ENCODE measurements at places on chromosomes 7 and 10.

DNA sequence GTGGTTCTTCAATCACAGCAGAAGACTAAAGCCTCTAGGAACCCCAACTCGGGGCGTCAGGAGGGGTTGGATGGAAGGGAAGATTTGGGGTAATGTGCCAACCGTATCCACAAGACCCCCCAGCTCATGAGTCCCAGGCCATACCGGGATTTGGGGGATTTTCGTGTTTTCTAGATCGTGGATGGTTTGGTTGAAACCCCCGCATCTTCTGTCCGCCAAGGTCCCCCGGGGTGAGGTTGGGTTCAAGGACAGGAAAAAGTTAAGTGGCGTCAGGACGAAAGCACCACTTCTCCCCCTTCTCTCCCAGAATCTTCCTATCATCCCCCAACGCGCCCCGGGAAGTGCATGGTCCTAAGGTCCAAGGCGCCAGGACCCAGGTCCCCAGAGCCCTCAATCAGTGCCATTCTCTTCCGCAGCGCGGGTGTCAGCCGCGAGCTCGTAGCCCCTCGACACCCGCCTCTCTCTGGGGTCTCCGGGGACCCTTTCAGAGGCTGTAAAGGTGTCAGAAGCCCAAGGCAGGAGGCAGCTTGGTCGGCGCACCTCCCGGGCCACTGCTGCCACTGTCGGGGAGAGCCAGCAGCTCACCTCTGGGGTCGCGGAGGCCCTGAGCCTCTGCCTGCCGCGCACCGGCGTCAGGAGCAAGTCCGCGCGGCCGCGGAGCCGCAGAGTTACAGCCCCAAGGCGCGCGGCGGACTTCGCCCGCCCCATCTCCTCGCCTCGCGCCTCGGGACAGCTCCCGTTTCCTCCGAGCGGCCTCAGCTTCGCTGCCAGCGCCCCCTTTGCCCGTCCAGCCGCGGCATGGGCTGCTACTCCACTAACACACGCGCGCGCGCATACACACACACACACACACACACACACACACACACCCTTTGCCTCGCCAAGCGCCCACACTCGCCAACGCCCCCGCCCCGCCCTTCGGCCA lies 1.5 kb downstream of the MKX start:
- DNase-seq: no peak

DNA sequence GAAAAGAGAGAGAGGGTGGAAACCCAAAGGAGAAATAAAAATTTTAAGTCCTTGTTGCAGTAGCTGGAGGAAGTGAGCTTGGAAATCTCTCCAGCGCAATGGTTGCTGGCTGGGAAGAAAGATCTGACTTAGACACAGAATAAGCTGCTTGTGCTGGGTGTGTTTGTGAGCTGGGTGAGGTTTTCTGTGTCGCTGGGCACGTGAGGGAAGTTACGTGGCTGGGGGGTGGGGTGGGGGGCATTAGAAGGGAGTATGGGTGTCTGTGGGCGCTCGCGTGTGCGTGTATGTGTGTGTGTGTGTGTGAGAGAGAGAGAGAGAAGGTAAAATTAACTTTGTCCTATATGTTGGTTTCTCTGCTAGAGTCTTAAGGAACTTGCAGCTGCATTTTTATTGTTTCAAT lies 11.6 kb downstream of the TCF7L2 start:
- no peak for DNase-seq

DNA sequence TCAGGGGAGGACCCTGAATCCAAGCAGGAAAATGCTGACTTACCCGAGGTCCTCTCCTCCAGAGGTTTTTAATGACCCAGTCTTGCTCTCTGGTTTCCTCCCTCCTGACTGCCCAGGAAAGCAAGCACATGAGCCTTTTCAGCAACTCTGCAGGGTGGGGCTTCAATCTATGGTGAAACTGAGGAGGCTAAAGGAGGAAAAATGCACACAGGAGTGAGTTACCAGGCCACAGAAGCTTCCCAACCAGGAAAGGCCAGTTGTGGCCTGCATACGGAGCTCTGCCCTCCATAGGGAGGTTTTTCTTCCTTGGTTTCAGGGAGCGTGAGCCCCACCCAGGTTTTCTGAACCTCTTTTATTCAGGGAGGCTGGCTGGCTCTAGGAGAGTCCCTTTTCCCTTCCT lies 14.1 kb upstream of the DLG5 start:
- DNase-seq: no peak

GRCh38 chr10:22325272-22326144 lies 4.6 kb downstream of the BMI1 start:
- no peak for DNase-seq

GRCh38 chr10:82149674-82150073 lies 274.7 kb downstream of the NRG3 start:
- peak; percentile 32 for DNase-seq

- DNase-seq: no peak
Measured at GRCh38 chr7:21361413-21362125, 66.3 kb upstream of the SP4 start.

DNA sequence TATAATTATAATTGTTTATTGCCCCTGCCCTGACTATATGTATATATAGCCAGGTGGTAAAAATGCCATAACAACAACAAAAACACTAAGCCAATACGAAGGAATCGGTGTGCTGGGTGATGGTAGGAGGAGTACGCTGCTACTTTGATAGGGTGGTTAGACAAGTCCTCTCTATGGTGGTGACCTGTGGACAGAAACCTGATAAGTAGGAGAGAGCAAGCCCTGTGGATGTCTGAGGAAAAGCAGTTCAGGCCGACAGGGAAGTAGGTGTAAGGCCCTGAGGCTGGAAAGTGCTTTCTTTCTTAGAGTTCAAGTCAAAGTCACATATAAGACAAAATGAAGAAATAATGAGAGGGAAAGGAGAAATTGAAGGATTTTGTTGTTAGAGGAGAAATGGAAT lies 823.8 kb upstream of the CELF2 start:
- DNase-seq: no peak

DNA sequence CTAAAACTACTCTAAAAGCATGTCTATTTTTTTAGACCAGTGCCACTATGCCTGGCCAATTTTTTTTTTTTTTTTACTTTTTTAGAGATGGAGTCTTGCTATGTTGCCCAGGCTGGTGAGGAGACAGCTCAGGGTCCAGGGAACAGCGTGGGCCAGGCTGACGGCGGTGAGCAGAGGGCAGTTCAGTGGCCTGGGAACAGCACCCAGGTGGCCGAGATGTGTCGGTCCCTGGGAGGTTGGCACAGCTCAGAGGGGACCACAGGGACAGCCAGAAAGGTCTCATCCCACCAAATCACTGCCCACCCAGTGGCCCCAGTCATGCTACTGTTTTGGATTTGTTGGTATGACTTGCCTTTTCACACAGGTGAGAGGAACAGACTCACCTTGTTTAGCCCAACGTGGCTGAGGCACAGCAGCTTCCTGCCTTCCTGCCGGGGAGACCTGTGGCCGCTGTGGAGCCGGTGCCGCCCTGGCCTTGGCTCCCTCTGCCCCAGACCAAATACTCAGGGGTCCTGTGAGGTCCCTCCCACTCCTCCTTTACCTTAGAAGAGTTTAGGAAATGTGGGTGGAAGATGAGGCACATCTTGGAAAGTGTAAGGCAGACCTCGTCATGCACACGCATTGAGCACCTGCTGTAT lies 109.6 kb downstream of the PTPRE start:
- DNase-seq: no peak

DNA sequence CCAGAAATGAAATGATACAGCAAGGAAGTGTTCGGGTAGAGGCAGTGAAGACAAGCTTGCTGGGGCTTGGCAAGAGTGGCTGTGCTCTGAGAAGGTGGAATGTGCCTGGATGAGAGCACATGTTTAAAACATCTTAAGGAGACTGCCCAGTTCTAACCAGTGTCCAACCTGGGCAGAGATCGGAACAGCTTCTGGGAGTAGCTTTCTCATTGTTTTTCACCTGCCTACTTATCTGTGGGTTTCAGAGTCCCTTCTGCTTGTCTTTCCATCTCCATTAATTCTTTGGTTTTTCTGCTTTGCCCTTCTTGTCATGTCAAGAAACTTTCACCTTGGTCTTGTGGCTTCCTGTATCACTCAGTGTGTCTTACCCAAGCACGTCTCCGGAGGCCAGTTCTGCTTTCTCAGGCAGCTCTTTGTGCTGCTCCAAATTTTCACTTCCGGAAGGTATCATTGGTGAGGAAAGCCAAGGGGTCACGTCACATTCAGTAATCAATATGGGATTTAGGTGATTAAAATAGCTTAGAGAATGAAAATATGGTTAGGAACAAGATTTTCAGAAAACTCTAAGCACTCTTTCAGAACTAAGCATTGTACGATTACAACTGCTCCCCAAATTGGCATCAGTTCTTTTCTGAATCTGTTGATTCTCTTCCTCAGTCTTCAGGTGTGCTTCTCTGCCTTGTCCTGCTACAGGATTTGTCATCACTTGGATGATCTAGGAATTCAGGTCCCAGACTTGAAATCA lies 5.5 kb upstream of the LAMB4 start:
- no peak for DNase-seq

- DNase-seq: no peak
Measured at GRCh38 chr10:130499541-130499940, 363.4 kb downstream of the GLRX3 start.

DNA sequence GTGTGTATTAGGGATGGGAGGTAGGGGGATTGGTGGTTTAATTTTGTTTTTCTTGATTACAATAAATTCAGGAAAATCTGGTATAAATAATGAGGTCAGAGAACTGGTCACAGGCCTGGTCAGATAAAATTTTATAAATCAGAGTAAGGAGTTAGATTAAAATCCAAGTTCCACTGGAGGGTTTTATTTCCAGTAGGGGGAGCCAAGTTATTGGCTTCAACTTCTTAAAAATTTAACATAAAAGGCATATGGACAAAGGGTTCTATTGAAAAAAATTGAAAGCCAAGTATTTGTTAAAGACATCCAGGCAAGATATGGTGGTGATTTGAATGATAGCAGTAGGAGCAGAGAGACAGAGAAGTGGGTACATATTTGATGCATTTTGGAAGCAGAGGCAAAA lies 763.3 kb downstream of the SORCS1 start:
- no peak for DNase-seq

DNA sequence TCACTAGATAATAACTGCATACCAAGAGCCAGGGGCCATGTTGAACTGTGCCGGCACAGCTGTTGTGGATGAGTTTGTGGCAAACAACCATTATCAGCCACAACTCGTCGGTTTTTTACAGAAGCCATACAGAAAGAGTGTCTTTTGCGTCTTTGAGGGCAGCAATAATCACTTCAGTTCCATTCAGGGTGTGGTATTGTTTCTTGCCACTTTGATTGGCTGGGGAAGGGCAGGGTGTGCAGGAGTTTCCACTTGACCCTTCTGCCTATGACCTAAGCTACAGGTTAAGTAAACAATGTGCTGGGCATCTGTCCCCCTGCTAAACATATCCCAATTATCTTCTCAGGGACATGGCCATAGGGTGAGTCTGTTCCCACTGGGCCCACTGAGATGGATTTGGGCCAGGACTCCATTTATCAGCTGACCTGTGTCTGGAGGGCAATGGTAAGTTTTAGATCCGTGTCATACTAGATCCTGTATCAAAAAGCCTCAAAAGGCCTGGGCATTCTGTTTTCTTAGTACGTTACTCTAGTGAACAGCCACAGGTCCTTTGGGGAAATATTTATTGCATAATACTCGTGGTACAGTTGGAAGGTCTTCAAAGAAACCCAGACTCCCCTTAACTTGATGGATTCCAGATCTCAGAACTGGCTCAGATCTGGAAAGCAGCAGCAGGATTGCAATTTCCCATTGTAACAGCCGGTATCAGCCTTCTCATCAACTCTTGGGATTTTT lies 15.9 kb downstream of the ZNF3 start:
- DNase-seq: no peak

GRCh38 chr10:71177651-71178199 lies 34.6 kb upstream of the UNC5B start:
- no peak for DNase-seq

GRCh38 chr7:151665368-151665767 lies 145.7 kb upstream of the RHEB start:
- peak; percentile 81 for DNase-seq

GRCh38 chr10:101570428-101571270 lies 17.4 kb downstream of the POLL start:
- DNase-seq: no peak

DNA sequence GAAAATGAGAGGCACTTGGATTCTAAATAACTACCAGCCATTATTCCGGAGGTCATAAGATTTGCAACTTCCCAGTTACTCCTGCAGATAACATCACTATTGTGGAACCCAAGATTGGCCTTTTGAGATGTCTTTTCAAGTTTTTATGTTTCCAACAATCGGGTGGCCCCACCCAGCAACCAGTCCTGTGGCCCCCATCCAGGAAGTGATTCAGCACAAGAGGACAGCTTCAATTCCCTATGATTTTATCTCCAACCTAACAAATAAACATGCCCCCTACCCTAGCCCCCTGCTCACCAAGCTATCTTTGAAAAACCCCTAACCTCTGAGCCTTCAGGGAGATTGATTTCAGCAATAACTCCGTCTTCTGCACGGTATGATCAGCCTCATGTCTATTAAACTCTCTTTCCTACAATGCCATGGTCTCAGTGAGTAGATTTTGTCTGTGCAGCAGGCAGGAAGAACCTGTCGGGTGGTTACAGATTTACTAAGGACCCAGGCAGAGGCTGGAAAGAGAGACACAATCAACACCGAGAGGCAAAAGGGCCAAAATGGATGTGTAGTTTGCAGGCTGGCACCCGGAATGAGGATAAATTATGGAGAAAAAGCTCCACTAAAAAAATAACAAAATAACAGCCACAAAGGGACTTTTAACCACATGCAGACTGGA lies 83.9 kb upstream of the UNC5B start:
- no peak for DNase-seq

DNA sequence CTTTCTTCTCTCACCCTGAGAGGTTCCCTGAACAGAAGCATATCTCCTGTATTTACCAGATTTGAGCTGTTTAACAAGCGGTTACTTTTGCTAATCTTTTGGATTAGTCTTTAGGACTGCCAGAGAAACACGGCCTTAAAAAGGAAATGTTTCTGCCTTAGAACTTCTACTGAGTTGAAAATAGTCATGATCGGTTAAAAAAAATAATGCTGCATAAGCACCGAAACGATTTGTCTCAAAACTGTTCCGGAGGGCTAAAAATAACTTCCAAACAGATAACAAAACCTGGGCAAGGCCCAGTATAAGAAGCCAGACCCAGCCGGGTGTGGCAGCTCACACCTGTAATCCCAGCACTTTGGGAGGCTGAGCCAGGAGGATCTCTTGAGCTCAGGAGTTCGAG lies 43.3 kb upstream of the CYTH3 start:
- DNase-seq: peak; percentile 39

Data from retinal pigment epithelial cell (primary cell).